Body of pancreas (tissue), 4 donors: ENCODE measurements at places on chromosomes 2 and 18. TPM values are rescaled to one million over a fixed set of nuclear protein-coding genes. Genes with fewer than 3 reads are reported as not detected.

Gene TFCP2L1
- total RNA-seq: 4.6 TPM

Gene FABP1
- not detected for total RNA-seq

Gene ZNF804A
- total RNA-seq: not detected

GRCh38 chr18:72973841-72974240, 106.1 kb upstream of the NETO1 start:
- no peak overlapping the region for H3K27ac ChIP-seq
- H3K4me1 ChIP-seq: no peaks in the 10 kb centered on the region
- no peak overlapping the region for H3K4me3 ChIP-seq
- H3K27me3 ChIP-seq: no peaks in the 10 kb centered on the region
- no peak for DNase-seq

Gene FLACC1
- total RNA-seq: 2.3 TPM

- H3K4me1 ChIP-seq: peaks cover 9% of the 10 kb centered on the region
- DNase-seq: no peak
- no peak overlapping the region for H3K4me3 ChIP-seq
Measured at GRCh38 chr2:36163520-36164254, 191.9 kb upstream of the CRIM1 start.

Gene FOXD4L1
- 0.52 TPM for total RNA-seq

Gene CRACDL
- total RNA-seq: 14.8 TPM

Gene TOGARAM2
- not detected for total RNA-seq

Gene PRKCE
- total RNA-seq: 20.8 TPM
